ENCODE measurements at places on chromosomes 5 and 9.

DNA sequence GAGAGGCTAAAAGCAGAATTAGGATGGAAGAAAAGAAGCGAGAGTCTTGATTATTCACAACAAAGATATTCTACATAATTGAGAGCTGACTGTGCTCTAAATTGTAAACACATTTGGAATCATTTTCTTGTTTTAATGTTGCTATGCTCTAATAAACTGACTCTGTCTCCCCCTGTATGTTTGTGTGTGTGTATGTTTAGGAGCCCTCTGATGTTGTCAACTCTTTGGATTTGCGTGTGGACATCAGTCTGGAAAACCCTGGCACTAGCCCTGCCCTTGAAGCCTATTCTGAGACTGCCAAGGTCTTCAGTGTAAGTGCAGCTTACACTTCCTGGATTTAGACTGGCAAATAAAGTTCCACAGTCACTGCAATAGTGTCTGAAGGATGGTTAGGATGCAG, 37.8 kb downstream of the MOCS2 start:
- no peak for DNase-seq

GRCh38 chr5:145511351-145511750, 323.8 kb downstream of the PRELID2 start:
- no peak for DNase-seq

DNA sequence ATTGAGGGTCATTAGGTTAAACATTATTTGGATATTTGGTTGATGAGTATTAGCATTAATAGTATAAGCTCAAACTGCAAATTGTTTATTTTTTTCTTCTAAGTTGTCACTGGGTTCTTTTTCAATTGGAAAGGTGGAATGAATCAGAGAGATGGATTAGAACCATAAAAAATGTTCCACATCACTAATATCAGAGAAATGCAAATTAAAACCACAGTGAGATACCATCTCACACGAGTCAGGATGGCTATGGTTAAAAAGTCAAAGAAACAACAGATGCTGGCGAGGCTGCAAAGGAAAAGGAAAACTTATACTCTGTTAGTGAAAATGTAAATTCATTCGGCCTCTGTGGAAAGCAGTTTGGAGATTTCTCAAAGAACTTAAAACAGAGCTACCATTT, 122.8 kb downstream of the CCDC192 start:
- DNase-seq: no peak

GRCh38 chr5:145750199-145750598, 84.9 kb downstream of the PRELID2 start:
- DNase-seq: no peak

DNA sequence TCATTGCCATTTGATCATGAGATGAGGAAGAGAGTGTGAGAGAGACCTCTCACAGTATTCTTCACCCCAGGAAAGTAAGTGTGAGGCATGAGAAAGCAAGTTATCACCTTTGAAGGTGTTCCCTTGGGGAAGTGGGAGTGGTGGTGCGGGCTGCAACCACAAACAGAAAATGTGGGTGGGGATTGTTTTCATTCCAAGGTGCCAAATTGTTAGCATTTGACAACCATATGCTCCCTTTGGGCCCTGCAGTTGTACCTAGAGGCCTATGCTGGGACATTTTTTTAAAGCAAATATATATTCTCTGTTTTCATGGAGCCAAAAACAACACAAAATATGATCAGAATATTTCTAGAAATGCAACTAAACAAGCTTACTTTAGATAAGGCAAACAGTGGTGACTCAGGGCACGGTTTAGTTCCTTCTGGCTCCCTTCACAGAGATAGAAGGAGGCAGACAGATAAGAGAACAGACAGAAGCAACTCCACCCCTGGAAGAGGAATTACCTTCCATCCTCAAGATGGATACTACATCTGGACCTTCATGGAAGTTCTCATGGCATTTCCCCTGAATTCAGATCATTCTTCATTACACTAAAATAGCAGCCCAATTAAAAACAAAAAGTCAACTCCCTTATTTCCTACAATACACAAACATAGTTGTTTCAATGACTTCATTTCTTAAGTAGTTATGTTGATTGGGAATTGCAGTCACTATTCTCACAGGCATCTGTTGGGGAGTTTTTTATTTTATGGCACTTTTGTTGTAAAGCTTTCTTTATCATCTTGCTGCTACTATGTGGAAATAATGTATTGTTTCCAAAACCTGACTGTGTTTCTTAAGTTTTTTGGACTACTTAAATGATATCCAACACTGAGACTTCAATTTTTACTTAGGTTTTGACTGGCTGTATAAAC, 416.6 kb downstream of the PLK2 start:
- DNase-seq: no peak

GRCh38 chr9:136949239-136949816, 2.7 kb upstream of the LCN12 start:
- DNase-seq: no peak

GRCh38 chr9:35732800-35733541, 505 bp downstream of the CREB3 start:
- DNase-seq: no peak

DNA sequence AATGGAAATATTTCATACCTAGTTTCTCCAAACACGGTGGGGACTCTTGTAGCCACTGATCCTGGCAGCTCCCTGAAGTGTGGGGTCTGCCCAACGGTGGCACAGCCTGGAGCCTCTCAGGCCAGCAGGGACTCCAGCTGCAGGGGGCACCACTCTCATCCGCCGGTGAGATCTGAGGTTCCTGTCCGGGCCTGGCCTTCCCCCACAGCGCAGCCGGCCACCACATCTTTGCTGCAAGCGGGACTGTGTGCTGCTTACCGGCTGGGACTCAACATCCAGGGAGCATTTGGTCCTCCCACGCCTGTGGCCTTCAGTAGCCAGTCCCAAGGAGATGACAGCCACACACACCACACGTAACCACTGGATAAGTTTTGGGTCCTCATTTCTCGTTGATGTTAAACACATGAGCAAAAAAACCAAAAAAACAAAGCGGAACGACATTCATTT, 7.7 kb upstream of the NKX2-5 start:
- DNase-seq: no peak

- no peak for DNase-seq
Observed at GRCh38 chr9:77731008-77731698, 83.0 kb upstream of the GNA14 start.

- no peak for DNase-seq
Observed at GRCh38 chr9:36914212-36914577, 119.9 kb downstream of the PAX5 start.

GRCh38 chr5:83029912-83030311, 47.3 kb downstream of the TMEM167A start:
- DNase-seq: no peak

DNA sequence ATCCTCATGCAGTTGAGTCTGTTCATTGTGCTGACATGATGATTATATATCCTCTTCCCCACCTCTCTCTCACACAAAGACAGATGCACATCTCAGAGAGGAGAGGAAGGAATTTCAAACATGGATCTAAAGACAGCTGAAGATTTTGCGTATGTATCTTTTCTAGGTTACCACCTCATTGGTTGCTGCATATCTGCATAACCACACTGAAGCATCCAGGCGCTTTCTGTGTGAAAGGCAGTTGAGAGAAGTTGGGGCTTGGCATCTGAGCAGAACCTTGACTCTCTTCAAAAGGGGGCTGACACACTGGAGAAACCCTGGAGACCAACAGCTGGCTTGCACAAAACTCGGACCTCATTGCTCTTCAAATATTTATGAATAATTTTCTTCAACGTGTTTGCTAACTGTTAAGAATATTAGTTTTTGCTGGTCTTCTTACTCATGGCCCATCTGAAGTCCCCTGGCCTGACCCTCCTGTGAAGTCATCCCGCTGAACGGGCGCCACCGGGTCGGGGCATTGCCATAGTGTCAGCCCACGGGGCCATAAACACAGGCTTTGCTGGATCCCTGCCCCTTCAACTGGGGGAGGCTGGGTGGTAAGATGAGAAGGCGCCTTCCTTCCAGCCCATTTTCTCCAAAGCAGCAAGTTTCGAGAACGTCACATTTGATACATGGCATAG, 593.2 kb upstream of the CLINT1 start:
- DNase-seq: no peak

DNA sequence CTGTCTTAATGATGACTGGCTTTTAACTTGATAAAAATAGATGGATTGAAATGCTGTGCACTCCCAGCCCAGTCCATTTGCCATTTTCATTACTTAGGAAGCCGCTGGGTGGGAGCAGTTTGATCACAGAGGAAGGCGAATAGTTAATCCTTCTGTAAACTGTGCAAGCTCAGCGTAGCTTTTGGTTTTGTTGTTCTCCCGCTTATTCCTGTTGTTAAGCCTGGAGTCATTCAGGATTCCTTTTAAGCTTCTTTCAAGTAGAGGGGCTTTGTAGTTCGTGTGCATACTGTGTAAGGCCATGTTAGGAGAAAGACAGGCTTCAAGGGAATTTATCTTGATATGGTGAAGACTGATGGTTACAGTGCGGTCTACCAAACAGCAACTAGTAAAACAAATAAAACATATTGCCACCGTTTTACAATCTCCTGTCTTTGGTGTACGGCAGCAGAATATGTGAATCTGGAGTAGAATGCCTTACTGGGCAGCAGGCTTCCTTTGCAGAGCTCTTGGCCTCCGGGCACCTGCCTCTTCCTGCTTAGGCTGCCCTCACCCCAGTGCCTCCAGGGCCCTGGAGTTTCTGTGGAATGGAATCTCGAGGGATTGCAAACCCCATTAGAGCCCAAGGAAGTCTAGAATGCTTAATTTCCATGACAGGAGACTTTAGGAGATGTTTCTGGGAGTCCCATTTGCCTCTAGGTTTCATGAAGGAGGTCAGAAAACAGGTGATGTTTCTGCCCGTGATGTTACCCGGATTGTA, 141.4 kb downstream of the TRIO start:
- DNase-seq: no peak

Measured in stimulated activated CD8-positive, alpha-beta memory T cell treated with anti-CD3 and anti-CD28 coated beads, Interleukin-12 subunit alpha, Interleukin-12 subunit beta, amount 100 ng/mL, for 4 hours (primary cell).